ENCODE measurements at places on chromosomes 7 and 10. TPM values are rescaled to one million over a fixed set of nuclear protein-coding genes. Genes with fewer than 3 reads are reported as not detected.

The STX1A gene
- 13.8 TPM for total RNA-seq

- DNase-seq, result no peak
Observed at GRCh38 chr7:96612034-96612433, 97.6 kb downstream of the SEM1 start.

GRCh38 chr10:8416760-8417159, 362.3 kb downstream of the GATA3 start:
- peak; percentile 65 for DNase-seq

GRCh38 chr7:158422887-158423560, 164.6 kb downstream of the PTPRN2 start:
- DNase-seq, result no peak

- peak; percentile 61 for DNase-seq
Observed at GRCh38 chr10:124715439-124715838, 28.7 kb downstream of the FAM53B start.

GRCh38 chr10:105973902-105974301, 1190.6 kb downstream of the SORCS1 start:
- DNase-seq, result no peak

DNA sequence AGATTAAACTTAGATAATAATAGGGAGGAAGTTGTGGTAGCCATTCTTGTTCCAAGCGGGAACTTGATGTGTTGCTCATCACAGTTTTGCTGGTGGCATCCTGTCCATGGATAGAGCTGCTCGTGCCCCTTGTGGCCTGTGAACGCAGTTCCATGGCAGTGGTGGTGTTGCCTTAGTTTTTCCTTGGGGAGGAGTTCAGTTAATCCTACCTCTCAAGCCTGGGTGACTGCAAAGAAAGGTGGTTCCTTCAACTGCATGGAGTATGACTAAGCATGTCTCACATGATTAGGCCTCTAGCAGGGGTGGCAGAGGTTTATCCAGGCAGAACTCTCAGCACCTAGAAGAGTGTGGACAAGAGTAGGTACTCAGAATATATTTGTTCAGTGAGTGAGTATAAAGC, 99.7 kb downstream of the MAPK8 start:
- DNase-seq, result no peak

GRCh38 chr10:72425133-72425532, 70.4 kb upstream of the DNAJB12 start:
- DNase-seq, result no peak

GRCh38 chr10:49595003-49595712, 15.0 kb upstream of the SLC18A3 start:
- DNase-seq, result peak; percentile 25

The POMZP3 gene
- 11.6 TPM for total RNA-seq

DNA sequence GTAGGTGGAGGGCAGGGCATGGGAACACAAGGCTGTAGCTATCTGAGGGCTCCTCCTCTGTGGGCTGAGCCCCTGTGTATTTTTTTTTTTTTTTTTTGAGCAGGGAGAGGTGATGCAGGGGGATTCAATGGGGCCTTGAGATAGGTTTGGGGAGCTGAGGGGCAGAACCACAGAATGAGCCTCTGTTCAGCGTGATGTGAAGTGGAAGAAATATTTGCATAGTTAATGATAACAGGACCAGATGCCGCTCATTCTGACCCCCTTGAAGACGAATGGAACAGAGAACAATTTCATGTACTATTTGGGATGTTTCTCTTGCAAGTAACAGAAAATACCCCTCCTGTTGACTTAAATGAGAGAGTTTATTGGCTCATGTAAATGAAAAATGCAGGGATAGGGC, 69.7 kb upstream of the EMX2 start:
- no peak for DNase-seq

- DNase-seq, result no peak
Observed at GRCh38 chr7:18639711-18640110, 144.2 kb downstream of the HDAC9 start.

DNA sequence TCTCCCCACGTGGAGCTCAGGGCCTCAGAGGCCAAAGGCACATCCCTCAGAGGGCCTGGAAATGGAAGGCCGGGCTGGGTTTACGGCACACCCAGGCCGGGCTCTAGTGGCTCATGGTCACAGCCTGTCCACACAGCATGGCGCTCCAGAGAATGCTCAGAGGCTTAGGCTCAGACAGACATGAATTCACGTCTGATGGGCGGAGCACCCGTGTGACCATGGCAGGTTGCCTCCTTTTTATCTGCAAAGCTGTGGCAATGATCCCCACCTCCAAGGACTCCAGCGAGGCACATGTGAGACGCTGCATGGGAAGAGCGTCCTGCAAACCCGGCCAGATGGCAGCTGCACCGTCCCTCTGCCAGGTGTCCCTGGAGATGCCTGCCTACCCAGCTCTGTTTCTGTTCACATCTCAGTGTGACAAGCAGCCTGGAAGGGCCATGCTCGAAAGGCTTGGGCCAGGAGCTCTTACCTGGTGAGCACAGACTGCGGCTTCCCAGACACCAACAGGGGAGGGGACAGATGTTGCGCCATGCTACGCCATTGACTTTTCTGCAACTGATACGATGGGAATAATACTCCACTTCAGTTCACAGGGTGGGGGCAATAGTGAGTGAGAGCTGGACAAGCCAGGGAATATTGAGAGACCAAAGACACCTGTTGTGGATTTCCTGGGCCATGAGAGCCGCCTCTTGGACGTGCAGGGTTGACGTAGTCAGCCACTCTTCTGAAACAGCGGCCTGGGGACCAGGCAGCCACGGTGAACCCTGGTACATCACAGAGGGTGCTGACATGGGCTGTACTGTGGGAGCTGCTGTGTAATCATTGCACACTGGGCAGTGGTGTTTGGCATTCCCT, 34.4 kb upstream of the FAM20C start:
- DNase-seq, result no peak

- no peak for DNase-seq
Observed at GRCh38 chr10:69480068-69480412, 28.8 kb downstream of the TSPAN15 start.

GRCh38 chr7:102459221-102459844, 5.3 kb downstream of the ALKBH4 start:
- no peak for DNase-seq

GRCh38 chr7:27166531-27167505, 1.5 kb upstream of the HOXA9 start:
- no peak for DNase-seq

DNA sequence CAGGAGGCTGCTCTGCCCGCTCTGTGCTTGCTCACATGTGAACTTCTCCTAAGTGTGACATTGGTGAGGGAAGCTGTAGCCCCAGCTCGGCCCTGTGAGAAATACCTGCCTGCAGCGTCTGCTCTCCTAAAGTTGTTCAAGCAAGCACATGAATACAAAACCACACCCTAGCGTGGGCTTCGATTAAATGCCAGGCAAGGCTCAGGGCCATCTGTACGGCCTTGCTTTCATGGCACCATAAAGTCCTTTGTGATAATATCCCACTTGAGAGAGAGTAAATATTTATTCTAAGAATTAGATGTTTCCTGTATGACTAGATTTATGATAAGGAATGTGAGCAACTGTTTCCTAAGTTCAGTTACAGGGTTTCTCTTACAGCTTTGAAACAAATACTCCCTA, 262.8 kb upstream of the KLF14 start:
- DNase-seq, result no peak

The RAPGEF5 gene
- total RNA-seq, result 0.99 TPM

DNA sequence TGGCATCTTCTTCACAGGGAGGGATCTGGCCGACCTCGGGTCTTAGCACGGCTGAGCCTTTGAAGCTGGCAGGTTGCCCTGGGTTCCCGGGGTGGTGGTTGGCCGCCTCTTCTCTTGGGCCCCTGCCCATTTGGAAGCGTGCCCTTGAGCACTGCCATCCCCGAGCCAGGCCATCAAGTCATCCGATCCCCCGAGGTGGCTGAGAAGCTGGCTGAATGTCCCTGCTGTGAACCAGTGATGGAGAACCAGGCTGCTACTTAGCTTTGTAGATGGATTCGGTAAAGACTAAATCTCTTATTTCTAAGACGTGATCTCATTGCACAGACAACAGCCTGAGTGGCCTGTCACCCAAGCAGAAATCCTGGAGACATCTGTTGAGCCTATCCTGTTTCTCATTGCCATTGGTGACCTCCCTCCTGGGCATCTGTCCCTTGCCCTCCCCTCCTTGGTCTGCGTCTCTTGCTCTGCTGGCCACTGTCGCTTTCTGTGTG, 74.3 kb downstream of the GRK5 start:
- DNase-seq, result no peak

DNA sequence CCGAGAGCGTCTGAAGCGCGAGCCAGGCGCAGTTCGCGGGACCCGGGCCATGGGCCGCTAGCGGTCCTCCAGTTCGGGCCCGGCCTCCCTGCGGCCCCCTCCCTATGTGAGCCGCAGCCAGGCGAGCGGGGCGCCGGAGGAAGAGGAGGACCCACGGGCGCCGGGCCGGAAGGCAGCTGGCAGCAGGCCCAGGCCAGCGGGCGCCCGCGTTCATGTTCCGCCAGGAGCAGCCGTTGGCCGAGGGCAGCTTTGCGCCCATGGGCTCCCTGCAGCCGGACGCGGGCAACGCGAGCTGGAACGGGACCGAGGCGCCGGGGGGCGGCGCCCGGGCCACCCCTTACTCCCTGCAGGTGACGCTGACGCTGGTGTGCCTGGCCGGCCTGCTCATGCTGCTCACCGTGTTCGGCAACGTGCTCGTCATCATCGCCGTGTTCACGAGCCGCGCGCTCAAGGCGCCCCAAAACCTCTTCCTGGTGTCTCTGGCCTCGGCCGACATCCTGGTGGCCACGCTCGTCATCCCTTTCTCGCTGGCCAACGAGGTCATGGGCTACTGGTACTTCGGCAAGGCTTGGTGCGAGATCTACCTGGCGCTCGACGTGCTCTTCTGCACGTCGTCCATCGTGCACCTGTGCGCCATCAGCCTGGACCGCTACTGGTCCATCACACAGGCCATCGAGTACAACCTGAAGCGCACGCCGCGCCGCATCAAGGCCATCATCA, 1.1 kb downstream of the ADRA2A start:
- no peak for DNase-seq

The MUC3A gene
- not detected for total RNA-seq

GRCh38 chr10:75297021-75297599, 61.4 kb upstream of the COMTD1 start:
- no peak for DNase-seq

The DNAH11 gene
- total RNA-seq, result 0.15 TPM

The PWWP2B gene
- 6.9 TPM for total RNA-seq
